ENCODE measurements at places on chromosomes 11 and 22.
A peak's percentile ranks its signal among the peaks of the same experiment; 100 is the strongest.

DNA sequence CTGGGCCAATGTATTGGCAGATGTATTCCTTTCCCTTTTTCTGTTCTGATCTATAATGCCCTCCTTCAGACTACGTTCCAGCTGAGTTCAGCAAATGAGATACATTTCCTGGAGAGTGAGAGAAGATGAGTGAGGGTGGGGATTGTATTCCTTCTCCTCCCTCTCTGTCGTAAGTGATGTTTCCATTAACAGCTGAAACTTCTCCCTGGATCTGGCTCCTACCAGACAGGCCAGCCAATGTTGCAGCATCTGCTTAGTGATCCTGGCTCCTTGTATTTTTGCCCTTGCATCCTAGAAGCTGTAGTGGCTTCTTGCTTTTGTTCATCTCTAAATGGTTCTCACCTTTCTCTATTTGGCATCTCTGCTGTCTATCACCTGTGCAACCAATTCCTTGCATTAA is 48.2 kb upstream of the MTMR2 start:
- no peak for DNase-seq

- DNase-seq, result no peak
Observed at GRCh38 chr11:34523053-34523452, 9.5 kb upstream of the ELF5 start.

DNA sequence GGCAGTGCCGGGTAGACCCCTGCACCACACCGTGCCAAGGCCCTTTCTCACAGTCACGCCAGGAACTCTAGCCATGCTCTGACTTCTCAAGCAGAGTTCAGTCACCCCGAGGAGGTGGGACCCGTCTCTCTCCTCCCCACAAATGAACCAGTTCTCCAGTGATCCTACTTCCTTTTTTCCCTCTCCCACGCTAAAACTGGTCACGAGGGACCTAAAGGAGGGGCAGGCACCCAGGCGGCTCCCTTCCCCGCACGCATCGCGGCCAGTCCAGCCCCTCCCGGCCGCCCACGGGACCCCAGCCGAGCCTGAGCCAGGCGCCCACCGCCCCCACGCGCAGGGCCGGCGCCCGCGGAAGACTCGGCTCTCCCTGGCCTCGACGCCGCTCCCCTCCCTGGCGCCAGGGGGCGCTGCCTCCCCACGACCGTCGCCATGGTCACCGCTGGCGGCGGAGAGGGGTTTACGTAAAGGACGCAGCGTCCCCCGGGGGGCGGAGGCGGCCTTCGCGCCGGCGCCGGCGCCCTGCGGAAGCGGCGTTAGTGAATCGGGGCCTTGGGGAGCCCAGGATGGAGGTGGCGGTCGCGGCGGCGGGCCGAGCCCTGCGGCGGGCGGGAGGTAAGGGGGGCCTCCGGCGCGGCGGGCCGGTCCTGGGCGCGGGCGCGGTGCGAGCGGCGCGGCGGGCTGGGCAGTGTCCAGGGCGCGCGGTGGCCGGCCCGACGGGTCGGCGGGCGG is at the start of gene DAGLA:
TSS of gene DAGLA (plus strand) at position 499 of the 729 bp plus-strand sequence. CDS start 39,765 bp downstream, outside the sequence.
- DNase-seq, result no peak

GRCh38 chr22:38078046-38078840 is 5.7 kb downstream of the SLC16A8 start:
- no peak for DNase-seq

- DNase-seq, result no peak
Observed at GRCh38 chr11:44740967-44741366, 14.2 kb downstream of the TSPAN18 start.

- DNase-seq, result no peak
Observed at GRCh38 chr11:77403211-77403610, 70.7 kb downstream of the PAK1 start.

GRCh38 chr22:17705951-17706900 is 67.7 kb downstream of the BCL2L13 start:
- peak; percentile 82 for DNase-seq

GRCh38 chr11:64353715-64354506 is 5.1 kb upstream of the RPS6KA4 start:
- DNase-seq, result no peak

DNA sequence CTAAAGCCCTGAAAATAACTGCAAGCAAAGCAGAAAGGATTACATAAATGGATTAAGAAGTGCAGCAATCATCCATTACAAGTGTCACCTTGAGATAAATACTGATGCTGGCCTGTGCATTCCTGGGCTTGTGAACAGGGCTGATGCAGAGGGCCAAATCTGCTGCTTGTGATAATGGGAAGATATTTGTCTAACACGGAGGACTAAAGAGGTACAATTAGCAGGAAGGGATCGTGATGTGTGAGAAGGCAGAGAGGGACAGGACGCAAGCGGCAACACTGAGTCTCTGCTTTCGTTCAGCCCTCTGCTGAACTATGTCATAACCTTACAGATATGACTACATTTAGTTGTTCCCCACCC is 107.7 kb upstream of the DDI1 start:
- DNase-seq, result no peak

GRCh38 chr11:119783466-119784400 is 54.7 kb upstream of the NECTIN1 start:
- no peak for DNase-seq

DNA sequence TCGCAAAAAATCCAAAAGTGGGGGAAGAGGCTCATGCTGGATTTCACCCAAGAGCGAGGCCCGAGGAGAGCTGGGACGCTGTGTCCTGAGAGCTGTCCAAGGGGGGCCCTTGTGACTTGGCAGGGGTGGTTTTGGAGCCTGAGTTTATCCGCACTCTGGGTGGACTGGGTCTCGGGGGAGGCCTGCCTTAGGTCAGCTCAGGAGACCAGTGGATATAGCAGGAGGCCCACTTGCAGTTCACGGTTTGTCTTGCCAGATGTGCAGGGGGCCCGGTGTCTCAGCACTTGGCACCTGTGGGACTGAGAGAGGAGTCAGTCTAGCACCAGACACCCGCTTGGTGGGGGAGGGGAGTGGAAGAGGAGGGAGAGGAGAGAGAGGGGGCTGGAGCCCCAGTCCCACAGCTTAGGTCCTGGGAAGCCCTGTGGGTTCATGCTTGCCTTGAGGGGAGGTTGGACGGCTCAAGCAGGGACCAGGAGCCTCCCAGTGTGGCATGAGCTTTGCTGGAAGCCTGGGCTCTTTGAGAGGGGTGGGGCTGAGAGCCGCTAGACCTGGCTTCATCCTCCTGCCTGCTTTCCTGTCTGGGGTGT is 33.4 kb downstream of the PARVB start:
- no peak for DNase-seq
